ENCODE measurements at places on chromosomes 4 and X.

DNA sequence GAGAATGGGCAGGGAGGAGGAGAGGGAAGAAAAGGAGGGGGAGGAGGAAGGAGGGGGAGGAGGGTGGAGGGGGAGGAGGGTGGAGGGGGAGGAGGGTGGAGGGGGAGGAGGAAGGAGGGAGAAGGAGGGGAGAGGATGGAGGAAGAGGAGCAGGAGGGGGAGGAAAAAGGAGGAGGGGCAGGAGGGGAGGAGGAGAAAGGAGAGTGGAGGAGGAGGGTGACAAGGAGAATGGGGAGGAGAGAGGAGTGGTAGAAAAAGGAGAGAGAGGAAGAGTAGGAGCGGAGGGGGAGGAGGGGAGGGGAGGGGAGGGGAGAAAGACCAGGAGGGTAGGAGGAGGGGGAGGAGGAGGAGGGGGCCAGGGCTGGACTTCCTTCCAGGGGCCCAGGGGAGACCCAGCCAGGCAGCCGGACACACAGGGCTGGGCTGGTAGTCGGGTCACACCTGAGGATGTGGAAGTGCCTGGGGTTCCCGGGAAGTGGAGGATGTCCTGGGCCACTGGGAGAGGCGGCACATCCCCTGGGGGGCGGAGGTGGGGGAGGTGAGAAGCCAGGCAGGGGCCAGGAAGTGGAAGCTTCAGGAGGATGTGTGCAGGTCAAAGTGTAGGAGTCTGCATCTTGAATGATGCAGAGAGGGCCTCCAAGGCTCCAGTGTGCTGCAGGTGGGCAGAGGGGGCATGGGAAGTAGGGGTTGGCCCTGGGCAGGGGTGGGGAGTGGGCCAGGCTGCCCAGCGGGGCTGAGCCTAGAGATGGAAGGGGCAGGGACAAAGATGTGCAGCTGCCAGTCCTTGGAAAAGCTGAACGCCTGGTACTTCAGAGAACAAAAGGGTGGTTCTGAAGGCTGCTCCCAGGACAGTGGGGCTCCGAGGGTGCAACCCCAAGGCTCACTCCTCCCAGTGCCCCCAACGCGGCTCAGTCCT, 18.8 kb downstream of the IL3RA start:
- no peak for DNase-seq

GRCh38 chr4:3674479-3674851, 91.7 kb upstream of the ADRA2C start:
- DNase-seq = no peak

GRCh38 chrX:13786048-13786447, 30.8 kb downstream of the GPM6B start:
- DNase-seq = no peak

- no peak for DNase-seq
Measured at GRCh38 chrX:1165535-1166196, 46.8 kb downstream of the CRLF2 start.

GRCh38 chr4:97215409-97215941, 927.8 kb downstream of the STPG2 start:
- no peak for DNase-seq

GRCh38 chr4:143441678-143442077, 71.8 kb upstream of the SMARCA5 start:
- no peak for DNase-seq

- DNase-seq = no peak
Measured at GRCh38 chrX:64202808-64203325, 2.6 kb downstream of the AMER1 start.

- no peak for DNase-seq
Measured at GRCh38 chrX:155334486-155335336, at the start of gene CLIC2. CLIC2 (minus strand) TSS chrX:155334614; CDS start chrX:155334427, 187 bp downstream.

- DNase-seq = no peak
Measured at GRCh38 chr4:3786196-3786869, 20.1 kb downstream of the ADRA2C start.

DNA sequence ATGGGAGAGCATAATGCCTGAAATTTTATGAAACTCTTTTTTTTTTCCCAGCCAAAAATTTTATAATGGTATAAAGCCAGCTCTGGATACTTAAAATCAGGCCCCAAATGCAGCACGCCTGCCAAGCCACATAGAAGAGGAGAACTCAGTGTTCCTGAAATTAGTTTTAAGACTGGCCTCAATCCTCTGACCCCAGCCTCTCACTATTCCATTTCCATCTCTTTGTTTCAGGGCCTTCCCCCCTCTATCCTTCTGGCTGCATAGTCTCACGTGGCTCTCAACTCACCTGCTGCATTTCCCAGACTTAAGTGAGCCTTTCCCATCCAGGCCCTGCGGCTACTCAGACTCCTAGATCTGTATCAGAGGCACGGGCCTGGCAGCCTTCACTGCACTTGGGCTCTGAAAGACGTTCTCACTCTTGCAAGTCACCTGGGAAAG, 5.2 kb upstream of the CBR4 start:
- DNase-seq = no peak

GRCh38 chr4:76704133-76704881, 193.6 kb downstream of the SOWAHB start:
- DNase-seq = no peak

DNA sequence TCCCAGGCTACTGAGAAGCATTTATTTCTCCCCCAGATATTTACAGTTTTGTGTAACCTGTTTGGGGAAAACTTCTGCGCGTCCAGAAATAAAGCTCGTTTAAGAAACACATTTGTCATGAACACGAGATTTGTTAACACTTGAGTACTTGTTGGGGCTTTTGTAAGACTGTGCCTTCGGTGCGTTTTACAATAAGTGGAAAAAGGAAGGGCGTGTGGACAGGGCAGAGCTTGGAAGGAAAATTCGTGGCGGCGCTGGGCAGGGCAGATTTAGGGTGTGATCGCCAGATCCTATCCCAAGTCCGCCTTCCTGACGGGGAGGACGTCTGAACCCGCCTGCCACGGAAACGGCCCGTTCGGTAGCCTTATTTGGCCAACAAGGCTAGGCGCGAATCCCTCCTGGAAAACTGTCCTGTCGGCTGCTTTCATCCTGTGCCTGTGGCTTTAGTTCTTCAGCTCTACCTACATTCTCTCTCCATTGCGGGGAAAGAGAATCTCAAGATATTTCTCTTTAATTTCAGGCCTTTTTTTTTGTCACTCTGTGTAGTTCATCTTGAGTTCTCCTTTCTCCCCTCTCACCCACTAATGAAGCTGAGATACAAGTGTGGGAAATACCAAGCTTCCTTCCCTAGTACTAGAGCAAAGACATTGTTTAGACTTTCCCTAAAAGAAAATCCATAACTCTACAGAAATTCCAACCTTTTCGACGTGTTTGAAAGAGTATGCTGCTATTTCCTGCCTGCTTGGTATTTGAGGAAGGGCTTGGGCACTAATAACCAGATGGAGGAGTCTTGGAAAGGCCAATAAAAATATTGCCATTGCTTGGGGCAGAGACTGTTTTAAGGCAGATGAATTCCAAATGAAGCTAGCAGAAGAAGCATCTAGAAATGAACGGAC, 982 bp downstream of the PDLIM5 start:
- no peak for DNase-seq

DNA sequence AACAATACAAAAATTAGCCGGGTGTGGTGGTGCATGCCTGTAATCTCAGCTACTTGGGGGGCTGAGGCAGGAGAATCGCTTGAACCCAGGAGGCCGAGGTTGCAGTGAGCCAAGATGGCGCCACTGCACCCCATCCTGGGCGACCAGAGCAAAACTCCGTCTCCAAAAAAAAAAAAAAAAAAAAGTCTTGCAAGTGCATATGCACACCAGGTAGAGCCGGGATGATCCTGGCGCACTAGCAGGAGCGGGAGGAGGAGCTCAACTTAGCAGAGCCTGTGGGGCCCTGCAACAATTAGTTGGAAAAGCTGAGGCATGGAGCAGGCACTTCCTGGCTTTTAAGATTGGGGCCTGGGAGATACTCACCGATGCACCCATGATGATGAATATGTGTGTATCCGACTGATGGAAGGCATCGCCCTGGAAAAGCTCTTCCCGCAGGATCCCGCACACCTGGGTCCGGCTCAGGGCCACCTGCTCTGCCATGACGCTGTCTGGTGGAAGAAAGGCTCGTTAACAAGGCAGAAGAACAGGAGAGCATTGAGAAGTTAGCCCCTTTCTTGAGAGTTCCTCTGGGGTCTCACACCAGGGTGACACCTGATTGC, 872 bp downstream of the G6PD start:
- DNase-seq = no peak

GRCh38 chrX:21723814-21724213, 34.1 kb downstream of the SMPX start:
- no peak for DNase-seq

DNA sequence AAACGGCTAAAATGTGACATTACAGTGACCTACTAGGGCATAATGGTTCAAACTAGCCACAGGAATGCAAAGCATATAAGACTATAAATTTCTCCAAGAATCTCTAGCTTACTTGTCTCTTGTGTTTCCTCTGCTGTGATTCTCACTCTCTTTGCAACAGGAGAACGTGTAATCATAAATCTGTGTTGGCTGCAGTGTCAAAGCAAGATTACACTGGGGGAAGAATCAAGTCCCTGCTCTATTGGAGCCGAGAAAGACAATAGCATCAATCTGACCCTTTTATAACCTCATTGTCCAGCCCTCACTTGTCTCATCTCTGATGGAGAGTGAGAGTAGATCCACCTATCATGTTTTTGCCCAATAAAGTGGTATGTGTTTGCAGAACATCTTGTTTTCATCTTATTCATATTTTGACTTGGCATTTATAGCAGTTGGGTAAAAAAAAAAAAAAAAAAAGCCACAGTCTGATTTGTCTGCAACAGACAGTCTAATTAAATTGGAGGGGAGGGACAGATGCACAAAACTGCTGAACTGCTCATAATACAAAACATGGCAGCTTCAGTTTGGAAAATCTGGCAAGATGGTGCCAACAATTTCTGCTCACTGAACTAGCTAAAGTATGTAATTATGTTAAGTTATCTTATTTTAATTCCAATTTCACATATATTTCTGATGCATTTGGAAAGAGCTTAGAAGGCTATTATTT, 165.0 kb upstream of the GABRA2 start:
- no peak for DNase-seq

GRCh38 chrX:72029483-72030411, 102.0 kb downstream of the RTL5 start:
- no peak for DNase-seq

- DNase-seq = no peak
Measured at GRCh38 chr4:135434936-135435335, 1233.3 kb upstream of the PABPC4L start.

DNA sequence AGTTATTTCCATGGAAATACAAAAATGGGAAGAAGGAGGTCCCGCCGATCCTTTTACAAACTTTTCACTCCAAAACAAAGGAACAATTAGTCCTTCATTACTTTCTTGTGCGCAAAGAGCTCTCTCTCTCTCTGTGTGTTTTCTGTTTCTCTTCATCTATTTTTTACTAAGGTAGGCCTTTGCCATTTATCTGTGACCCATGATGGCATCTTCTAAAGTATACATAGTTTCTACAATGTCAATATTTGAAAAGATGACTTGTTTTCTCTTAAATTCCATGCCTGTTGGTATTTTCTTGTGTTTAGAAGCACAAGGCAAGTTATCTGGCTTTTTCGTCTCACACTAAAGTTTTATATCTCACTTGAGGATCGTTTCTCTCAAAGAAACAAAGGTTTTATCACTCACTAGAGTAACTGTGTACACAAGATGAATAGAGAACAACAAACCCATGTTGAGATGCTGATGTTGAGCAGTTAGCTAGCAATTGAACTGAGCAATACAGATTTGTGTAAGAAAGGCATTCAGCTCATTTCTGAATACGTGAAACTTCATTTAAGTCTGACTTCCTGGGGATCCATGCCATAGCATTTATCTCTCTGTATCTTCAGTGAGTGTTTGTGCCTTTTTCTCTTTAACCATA, 250.3 kb downstream of the GBA3 start:
- DNase-seq = no peak

GRCh38 chr4:92232566-92232965, 71.2 kb upstream of the GRID2 start:
- no peak for DNase-seq

DNA sequence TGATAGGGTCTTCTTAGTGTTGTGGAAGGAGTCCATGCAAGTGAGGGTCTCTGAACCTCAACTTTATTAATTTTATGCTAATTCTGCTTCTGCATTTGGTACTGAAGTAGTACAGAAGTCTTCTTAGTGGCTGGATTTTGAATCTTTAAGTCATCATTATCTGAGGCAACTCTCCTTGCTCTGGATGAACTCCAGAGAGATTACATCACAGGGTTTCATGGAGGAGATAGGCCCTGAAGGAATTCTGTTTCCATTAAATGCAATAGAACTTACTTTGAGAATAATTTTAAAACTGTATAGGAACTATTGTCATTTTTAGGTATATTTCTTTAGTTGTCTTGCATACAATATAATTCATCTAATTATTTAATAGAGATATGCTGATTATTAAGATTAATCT, 451.2 kb downstream of the FAT4 start:
- DNase-seq = no peak

DNA sequence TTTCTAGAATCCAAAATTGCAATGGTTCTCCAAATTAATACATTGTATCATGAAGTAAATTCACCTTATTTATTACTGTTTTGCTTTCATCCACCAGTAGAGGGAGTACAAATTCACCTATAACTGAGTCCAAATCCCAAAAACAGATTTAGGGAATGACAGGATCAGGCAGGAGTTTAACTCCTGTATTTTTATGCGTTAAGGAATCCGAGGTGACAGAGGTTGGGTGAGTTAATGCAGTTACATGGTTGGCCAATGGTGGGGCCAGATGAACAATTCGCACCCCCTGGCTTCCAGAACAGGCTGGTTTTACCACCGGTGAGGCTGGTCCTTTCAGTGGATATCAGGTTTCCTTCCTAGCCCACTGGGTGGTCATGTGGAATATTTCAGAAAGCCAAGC, 82.4 kb downstream of the MTNR1A start:
- DNase-seq = no peak

DNA sequence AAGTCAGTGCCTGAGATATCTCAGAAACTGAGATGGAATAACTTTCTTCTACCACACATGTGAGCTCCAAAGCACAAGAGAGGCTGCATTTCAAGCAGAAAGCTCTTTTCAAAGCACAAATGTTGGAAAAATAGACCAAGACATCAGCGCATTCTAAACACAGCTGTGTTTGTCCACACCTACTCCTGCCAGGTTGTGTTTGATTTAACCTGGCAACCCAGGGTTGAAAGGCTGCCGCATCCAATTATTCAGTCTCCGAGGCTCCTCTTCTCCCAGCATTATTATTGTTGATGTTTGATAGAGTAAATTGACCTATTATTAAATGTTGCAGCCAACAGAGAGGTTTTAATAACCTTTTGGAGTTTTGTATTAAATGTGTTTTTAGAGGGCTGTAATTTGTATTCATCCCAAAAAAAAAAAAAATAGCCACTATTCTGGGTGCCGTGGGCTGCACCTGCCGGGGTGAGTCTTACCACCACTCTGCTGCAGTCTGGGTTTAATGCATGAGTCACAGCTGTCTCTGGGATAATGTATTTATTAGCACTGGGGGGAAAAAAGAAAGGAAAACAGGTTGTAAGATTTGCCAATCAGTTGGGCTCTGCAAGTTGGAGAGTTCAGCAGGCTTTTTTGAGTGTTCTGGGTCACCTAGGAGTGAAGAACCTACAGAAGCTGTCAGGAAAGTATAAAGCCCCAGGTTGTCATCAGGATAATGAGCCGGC, 105.2 kb upstream of the NOCT start:
- DNase-seq = no peak

All from activated CD4-positive, CD25-positive, alpha-beta regulatory T cell (primary cell).